Activated CD4-positive, alpha-beta T cell treated with anti-CD3 and anti-CD28 coated beads, Interleukin-10, Interleukin-2, amounts not matched to agents 100 ng/mL and 50 ng/mL, durations not matched to agents 16 hours and 8 hours (primary cell): ENCODE measurements at places on chromosomes 4 and X.

GRCh38 chr4:81486502-81486901 is 14.8 kb upstream of the RASGEF1B start:
- no peak for DNase-seq

DNA sequence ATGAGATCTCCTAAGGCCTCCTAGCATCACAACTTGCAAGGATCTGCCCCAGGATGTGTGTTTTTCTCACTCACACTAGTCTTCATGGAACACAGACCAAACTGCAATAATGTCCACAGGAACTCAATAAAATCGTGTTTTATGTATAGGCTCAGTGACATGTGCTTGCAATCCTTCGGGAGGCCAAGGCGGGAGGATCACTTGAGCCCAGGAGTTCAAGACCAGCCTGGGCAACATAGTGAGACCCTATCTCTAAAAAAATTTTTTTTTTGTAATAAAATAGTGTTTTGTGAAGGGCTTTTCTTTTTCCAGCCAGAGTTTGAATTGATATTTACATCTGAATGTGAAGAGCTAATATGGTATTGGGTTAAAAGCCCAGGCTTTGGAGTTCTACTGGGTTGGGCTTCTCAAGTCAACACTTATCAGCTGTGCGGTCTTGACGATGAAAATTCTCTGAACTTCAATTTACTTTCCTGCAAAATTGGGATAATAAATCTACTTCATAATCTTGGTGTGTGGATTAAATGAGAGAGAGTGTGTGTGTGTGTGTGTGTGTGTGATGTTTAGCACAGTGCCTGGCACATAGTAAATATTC is 38.7 kb upstream of the SETD7 start:
- no peak for DNase-seq

DNA sequence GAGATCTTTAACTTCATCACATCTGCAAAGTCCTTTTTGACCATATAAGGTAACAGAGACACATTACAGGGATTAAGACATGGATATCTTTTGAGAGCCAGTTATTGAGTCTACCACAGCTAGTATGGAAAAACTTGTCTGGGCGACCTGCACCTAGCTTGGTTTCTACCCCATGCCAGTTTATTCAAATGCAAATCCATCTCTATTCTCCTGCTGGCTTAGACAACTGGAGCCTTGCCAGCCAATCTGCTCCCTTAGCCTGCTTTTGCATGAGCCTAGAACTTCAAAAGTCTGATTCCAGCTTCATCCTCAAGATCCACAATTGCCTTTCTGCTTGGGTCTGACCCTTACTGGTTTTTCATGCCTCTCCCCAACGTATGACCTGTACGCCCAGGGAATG is 212.0 kb upstream of the AFF2 start:
- DNase-seq, result no peak

DNA sequence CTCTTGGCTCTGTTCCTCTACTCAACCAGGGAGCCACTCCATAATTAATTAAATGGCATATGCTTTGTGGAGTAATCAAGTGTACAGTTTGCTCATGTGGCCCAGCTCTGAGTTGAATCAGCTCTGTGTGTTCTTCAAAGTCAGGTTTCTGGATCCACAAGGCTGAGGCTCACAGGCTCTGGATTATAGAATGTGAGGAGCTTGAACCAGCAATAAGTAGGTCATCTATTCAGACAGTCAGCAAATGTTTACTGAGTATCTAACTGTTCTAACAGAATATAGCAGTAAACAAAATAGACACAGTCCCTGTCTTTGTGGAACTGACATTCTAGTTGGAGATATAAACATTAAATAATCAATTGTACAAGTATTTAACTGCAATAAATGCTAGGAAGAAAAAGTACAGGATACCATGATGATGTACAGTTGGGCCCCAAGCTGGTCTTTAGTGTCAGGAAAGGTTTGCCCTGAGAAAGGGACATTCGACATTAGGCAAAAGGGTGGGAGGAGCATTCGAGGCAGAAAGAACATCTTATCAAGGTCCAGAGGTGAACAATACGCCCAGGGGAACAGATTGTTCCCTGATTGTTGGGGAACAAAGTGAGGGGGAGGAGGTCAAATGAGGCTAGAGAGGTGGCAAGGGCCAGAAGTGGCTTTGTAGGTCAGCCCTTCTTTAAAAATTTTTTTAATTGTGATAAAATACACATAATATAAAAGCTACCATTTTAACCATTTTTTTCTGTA is 20.5 kb upstream of the TSR2 start:
- no peak for DNase-seq

DNA sequence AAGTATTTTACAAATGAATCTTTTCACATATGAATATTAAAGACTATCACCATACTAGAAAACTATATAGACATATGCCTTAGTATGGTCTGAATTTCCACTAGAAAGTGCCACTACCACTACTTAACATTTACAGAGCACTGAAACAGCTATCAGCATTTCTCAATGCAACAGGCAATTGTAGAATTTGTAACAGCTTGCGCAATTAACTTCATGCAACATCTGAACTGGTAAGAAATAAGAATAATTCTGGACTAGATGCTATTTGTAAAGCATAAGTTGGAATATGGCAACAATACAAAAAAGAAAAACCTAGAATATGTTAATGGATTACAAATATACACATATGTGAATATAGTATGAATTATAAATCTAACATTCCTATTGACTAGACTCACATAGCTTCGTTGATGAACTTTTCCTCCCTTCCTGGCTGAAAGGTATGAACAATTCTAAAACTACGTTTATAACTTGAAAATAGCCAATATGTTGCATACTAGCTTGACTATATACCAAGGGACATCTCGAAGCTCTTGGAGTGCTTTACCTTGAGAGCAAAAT is 82.0 kb downstream of the ATP8A1 start:
- DNase-seq, result no peak

DNA sequence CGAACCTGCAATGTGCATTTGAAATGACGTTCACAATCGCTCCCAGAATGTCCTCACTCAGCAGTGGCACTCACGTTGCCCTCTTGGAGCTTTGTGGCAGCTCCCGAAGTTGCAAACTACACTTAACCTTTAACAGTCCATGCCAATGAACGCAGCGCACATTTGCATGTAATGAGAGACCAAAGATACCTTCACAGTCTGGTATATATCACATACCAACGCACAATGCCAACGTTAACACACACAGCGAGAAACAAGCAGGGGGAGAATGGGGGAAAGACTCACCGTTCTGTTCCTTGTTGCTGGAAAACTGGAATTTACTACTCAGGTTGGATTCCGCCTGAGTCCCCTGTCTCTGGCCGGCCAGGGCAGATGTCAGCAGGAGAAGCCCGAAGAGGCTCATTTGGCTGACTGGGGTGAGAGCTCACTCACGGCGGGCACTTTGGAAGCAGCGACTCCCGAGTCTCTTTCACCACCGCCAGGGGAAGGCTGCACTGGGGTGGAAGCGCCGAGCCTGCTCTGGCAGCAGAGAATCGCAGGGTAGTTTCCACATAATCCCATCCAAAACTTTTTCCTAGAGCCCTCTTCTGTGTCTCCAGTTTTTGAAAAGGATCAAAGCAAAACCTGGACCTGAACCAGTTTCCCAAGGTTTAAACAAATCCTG is 966 bp downstream of the PDGFC start:
- no peak for DNase-seq

GRCh38 chr4:88286897-88287296 is 2.5 kb upstream of the PPM1K start:
- no peak for DNase-seq

GRCh38 chrX:118585296-118585695 is 89.7 kb downstream of the DOCK11 start:
- no peak for DNase-seq

DNA sequence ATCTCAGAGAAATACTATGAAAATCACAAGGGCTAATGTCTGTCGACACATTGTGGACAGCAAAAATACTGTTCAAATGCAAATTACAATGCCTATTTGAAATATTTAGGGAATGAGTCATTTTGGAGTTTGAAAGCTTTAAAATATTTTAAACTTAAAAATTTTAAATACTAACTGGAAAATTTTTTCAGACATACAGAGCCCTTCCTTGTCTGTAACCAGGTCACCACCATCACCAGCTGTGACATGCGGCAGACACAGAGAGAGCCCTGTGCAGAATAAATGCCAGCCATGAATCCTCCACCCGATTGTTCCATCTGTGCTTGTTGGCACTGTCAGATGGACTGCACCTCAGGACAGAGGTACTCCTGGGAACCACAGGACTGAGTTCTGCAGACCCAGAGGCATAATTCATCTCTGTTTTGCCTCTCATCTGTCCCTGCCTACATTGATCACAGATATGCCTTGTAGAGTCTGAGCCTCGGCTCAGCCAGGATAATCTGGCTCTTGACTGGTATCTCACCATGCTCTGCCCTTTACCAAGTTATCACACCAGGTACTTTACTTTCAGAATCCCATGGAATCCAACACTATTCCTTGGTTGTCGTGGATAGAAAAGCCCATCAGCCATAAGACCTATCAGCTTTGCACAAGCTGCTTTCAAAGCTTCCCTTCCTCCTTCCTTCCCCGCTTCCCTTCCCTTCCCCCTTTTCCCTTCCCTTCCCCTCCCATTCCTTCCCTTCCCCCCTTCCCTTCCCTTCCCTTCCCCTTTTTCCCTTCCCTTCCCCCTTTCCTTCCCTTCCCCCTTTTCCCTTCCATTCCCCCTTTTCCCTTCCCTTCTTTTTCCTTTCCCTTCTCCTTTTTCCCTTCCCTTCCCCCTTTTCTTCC is 67.2 kb downstream of the TBC1D9 start:
- DNase-seq, result no peak

- DNase-seq, result no peak
Observed at GRCh38 chr4:162871990-162872389, 294.7 kb downstream of the NAF1 start.

DNA sequence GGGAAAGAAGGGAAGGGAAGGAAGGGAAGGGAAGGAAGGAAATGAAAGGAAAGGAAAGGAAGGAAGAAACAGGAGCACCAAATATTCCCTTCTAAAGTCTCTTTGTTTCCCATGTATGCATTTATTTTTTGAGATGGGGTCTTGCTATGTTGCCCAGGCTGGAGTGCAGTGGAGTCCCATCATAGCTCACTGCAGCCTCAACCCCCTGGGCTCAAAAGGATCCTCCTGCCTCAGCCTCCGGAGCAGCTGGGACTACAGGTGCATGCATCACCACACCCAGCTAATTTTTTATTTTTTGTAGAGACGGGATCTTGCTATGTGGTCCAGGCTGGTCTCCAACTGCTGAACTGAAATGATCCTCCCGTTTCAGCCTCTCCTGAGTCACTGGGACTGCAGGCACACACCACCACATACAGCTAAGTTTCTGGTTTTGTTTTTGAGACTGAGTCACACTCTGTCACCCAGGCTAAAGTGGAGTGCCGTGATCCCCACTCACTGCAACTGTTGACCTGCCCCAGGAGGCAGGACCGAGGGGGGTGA is 102.8 kb downstream of the CRLF2 start:
- DNase-seq, result no peak

- no peak for DNase-seq
Observed at GRCh38 chr4:147780137-147780777, 48.4 kb downstream of the ARHGAP10 start.

GRCh38 chr4:140070973-140071372 is 83.0 kb downstream of the MAML3 start:
- no peak for DNase-seq

GRCh38 chr4:150381609-150382008 is 200.3 kb upstream of the MAB21L2 start:
- no peak for DNase-seq

GRCh38 chr4:52645300-52645699 is 13.8 kb downstream of the USP46 start:
- no peak for DNase-seq

DNA sequence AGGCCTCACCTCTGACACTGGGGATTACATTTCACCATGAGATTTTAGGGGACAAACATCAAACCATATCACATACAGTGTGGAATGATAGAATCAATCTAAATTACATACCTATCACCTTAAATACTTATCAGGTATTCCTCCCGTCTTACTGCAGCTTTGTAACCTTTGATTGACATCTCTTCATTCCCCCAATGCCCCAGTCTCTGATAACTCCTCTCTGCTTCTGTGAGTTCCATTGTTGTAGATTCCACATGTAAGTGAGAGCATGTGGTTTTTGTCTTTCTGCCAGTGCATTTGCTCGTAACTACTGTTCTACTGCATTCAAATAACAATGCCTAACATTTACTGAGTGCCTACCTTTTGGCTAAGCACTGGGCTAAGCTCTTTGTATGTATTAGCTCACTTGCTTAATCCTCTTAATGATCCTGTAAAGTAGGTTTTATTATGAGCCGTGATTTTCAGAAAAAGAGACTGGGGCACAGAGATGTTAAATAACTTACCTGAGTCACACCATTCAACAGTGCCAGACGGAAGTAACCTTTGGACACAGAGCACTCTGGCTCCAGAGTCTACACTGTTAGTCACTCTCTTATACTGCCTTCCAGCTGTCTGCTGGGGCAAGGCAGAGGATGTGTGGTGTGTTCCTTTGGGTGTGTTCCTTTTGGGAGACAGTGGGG is 63.7 kb upstream of the ESX1 start:
- DNase-seq, result no peak

- no peak for DNase-seq
Observed at GRCh38 chr4:111639876-111640275, 505.4 kb upstream of the FAM241A start.

- DNase-seq, result no peak
Observed at GRCh38 chr4:37968747-37969146, 8.5 kb downstream of the PTTG2 start.

GRCh38 chrX:25124391-25124790 is 108.6 kb upstream of the ARX start:
- DNase-seq, result no peak

- no peak for DNase-seq
Observed at GRCh38 chr4:86657910-86658309, 63.8 kb downstream of the PTPN13 start.

GRCh38 chr4:1414831-1415680 is 8.8 kb upstream of the NKX1-1 start:
- no peak for DNase-seq

GRCh38 chr4:136369073-136369472 is 1163.2 kb downstream of the PCDH18 start:
- no peak for DNase-seq

DNA sequence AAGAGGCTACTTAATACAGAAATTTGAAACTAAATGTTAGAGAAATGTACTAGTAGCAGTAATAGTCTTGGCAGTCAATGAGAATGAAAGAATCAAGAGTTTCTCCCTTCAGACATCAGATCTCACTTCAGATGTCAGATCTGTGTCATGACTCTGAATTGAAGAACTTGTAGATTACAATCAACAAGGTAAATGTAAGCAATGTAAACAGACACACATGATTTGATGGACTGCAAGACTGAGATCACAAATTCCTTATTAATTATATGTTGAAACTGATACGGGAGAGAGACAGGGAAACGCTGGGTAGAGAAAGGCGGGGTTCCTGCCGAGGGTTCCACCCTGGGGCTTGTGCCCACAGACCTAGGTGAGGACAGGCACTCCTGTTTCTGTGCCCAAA is 65.5 kb upstream of the HHIP start:
- no peak for DNase-seq
